Cortex of kidney (tissue), 1 donor: ENCODE measurements at places on chromosomes 2 and 18.

GRCh38 chr2:28449126-28449487, 46.8 kb upstream of the PLB1 start:
- no peak for DNase-seq

DNA sequence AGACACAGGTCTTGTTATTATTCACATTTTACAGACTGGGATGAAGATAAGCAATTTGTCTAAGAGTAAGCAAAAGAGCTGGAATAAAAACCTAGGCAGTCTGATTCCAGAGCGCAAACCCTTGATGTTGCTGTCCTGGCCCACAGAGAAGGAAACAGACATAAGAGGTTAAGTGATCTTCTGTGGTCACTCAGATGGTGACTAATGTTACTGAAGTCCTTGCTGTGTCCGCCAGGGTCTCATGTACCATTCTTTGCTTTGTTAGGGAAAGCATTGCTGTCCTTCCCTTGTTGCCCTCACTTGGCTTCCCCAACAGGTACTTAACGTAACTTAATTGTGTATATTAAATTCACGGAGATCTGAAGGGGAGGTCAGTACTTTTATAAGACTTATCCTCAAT, 14.9 kb upstream of the FAP start:
- DNase-seq = no peak

DNA sequence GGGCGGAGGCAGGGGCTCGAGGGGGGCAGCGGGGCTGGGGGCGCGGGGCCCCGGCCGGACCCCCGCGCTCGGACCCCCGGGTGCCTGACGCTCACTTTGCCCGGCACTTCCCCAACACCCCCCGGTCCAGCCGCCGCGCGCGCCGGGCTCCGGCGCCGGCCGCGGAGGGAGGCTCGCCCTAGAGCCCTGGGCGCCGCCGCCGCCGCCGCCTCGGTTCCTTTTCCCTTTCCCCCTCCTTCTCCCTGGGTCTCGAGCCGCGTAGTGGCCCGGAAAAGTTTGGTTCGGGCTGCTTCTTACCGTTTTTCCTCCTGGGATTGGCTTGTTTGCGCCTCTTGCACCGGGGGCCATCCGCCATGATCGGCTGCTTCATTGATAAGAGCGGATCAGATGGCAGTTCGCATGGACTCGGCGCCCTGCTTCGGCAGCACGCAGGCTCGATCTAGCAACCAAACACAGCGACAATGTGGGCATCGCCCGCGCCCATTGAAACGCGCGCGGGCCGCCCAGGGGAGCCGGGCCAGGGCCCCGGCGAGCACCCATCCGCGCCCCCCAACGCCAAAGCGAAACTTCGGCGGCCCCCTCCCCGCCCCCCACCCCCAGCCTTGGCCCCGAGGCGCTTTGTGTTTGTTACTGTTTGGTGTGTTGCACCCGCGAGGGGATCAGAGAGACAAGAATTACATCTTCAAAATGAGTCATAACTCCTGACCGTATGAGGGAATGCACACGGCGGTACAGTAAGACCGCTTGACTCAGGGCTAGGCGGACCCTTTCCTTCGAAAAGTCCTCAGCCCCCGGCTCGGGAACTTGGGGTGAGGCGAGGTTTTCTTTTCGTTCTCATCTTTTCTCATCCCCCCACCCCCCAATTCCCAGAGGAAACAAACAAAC, 2.7 kb downstream of the ZEB2 start:
- DNase-seq = no peak

- DNase-seq = no peak
These were observed 3.2 kb downstream of the BOD1L2 start for GRCh38 chr18:57150081-57150480.

DNA sequence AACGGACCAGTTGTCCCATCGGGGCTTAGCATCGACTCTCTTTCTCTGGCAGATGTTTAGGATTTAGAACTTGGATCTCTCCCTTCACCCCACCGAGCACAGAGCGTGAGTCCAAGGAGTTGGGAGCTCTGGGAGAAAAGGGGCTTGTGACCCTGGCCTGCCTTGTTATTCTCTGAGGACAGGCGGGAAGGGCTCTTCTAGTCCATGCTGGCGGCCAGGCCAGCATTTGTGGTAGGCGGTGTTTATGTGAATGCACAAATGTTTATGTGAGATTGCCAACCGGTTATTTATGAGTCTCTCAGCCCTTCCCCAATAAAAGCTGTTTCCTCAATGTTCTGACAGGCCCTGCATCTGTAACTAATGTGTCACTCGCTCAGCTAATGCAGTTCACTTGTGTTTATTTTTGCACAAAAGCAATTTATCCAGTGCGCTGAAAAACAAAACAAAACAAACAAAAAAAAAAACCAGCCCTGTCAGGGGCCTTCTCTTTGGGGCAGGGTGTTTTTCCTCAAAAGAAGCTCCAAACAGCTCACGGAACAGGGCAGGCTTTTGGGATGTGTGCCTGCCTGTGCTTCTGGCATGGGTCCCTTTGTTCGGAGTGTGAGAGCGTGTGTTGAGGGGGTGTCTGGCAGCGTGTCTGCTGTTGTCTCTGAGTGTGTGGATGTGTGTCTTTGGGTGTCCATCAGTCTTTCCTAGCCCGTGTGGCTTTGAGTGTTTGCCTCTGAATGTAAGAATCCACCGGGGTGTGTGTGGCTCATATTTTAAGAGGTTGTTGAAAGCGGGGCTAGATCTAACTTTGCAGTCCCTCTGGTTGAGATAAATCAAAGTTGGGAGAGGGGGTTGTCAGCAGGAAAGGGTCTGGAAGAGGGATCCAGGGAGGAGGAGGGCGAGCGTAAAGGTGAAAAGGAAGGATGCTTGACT, 52.8 kb upstream of the HAAO start:
- no peak for DNase-seq

DNA sequence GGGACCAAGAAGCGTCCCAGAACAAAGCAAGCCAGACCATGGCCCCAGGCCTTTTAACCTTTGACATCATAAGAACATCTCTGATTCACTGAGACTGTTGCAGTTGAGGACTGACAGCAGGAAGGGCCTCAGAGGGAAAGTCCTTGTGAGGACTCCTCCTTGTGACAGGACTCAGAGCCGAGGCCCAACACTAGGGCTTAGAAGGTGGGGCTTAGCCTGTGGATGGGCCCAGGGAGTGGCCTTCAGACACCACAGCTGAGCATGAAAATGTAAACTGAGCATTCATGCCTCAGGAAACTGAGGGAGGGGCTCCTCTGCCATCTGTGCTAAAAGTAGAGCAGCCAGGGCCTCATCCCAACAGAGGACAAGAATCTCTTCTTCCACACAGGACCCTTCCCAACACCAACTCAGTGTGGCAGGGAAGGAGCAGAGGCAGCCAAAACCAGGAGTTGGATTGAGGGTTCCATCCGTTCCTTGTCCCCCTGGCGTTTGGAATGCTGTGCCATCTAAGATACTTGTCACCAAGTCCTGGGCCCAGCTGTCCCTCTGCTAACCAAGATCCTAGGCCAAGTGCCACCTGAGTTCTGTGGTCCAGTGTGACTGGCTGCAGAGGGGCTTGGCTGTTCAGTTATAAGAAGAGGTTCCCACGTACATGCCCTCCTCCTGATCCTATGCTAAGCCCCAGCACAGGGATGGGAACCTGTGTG, 37.5 kb upstream of the CAB39 start:
- no peak for DNase-seq
